ENCODE measurements at places on chromosomes 5 and 9.

GRCh38 chr5:62488531-62488930, 76.0 kb downstream of the IPO11 start:
- DNase-seq: no peak

- DNase-seq: peak; percentile 46
Observed at GRCh38 chr5:90940227-90940995, 381.8 kb downstream of the ADGRV1 start.

GRCh38 chr9:68562461-68562860, 21.8 kb upstream of the TMEM252 start:
- no peak for DNase-seq

DNA sequence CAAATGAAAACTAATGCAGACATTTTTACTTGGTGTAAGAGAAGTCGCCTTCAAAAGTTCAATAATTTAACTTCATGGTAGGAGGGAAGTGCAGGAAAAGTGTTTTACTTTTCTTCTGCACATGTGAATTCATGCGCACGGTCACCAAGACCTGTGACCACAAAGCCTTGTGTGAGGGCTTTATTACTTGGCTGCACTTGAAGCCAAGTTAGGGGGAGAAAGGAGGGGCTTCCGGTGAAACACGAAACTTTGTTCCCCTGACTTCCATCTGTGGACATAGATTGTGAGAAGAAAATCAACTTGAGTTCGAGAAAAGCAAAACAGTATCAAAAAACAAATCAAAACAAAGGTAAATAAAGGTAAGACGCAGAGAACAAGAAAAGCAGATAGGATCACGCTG, 239.9 kb downstream of the ROR2 start:
- DNase-seq: no peak

GRCh38 chr5:34562791-34563190, 93.3 kb upstream of the RAI14 start:
- DNase-seq: no peak

- DNase-seq: no peak
Observed at GRCh38 chr5:133449181-133449580, 163.2 kb downstream of the FSTL4 start.

- DNase-seq: no peak
Observed at GRCh38 chr9:14348373-14349145, 34.6 kb upstream of the NFIB start.

DNA sequence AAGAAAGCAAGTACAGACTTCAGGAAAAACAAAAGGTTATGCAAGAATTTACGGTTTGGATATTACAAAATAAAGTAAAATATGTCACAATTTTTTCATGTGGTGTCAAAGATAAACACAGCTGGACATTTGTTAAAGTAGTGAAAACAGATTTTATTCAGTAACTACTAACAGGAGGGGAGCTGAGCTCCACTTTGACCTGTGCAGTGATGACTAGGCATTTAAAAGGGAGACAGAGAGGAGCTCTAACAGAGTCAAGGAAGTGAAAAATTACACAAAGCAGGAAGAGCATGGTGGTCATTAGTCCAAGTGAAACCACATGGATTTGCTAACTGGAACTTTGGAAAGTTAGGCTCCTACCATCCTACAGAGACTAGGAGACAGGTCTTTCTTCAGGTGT, 263.6 kb upstream of the PCSK5 start:
- peak; percentile 17 for DNase-seq

- DNase-seq: peak; percentile 87
Observed at GRCh38 chr5:76402251-76402885, 717 bp upstream of the IQGAP2 start.

DNA sequence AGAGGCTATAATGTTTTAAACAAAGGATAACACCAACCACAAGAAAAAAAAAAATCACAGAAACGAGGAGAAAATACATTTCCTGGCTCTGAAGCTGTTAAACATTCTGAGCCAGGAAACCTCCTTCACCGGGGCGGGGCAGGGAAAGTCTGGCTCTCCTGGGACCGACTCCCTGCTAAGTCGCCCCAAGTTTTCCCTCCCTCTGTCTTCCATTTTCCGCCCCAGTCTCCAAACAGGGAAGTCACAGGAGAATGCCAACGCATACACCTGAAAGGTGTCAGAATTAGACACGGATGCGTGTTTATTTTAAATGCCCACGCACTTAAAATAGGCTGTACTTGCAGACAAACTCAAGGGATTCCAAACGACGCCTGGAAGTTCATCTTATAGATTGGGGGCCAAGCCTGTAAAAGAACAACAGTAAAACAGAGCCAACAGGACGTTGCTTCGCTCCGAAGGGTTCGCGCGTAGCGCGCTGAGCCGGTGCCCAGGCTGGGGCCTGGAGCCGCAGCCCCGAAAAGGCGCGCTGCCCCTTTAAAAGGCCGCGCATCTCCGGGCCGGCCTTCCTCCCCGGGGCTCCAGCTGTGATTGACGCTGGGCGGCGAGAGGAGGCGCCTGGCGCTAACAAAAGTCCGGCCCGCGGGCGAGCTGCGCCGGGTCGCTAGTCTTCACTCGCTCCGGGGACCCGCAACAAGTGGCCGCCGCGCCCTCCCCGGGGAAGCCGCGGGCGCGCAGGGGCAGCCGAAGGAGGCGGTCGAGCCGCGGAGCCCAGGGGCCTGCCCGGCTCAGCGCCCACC, at the start of gene FBXL7:
TSS of gene FBXL7 (plus strand) at position 653 of the 797 bp plus-strand sequence.
- DNase-seq: no peak

DNA sequence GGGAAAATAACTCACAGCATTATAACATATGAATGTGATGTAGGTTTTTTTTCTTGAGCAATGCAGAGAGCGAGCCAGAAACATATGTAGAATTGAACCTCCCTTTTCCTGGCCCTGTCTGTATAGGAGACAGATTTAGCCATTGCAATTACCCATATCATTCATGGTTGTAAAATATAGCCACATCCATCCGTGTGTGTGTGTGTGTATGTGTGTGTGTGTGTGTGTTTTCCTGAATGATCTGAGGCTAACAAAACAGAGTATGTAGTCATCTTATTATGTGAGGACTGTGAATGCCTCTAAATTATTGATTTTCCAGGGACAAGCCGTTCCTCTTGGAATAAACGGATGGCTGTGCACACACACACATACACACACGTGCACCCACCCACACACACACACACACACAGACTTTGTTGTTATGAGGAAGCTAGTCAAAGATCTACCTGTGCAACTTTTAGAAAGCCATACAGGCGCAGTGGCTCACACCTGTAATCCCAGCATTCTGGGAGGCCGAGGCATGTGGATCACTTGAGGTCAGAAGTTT, 11.7 kb upstream of the DENND1A start:
- DNase-seq: no peak

DNA sequence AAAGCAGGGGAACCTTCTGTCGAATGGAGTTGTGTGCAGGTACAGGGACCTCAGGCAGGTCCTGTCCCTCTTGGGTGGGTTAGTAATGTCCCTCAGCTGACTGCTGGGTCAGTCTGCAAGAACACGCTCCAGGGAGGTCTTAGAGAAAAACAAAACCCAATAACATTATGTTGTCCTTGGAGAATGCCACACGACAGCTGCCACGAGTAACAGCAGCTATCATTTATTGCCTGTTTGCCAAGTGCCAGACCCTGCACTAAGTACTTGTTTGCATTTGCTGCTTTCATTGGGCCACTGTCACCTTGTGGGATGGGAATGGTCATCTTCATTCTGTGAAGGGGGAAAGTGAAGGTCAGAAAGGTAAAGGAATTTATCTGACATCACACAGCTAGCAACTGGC, 310.3 kb downstream of the SLIT3 start:
- DNase-seq: no peak

DNA sequence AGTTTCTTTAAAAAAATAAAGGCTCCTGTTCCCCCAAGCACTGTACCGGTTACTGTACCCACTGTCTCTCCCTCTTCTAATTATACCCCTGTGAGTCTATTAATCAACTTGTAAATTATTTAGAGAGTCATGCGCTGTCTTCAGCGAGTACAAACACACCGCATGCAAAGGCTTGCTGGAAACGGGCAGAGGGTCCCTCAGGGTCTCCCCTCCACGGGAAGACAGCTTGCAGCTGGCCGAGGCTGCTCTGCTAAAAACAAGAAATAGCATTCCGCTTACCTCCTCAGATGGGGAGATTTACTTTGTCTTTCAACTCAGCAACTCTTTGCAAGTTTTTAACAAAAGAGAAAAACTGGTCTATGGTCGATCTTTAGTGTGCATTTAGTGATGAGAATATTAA, 71.8 kb downstream of the AK8 start:
- DNase-seq: no peak

GRCh38 chr5:78129597-78129996, 164.9 kb downstream of the AP3B1 start:
- DNase-seq: no peak

DNA sequence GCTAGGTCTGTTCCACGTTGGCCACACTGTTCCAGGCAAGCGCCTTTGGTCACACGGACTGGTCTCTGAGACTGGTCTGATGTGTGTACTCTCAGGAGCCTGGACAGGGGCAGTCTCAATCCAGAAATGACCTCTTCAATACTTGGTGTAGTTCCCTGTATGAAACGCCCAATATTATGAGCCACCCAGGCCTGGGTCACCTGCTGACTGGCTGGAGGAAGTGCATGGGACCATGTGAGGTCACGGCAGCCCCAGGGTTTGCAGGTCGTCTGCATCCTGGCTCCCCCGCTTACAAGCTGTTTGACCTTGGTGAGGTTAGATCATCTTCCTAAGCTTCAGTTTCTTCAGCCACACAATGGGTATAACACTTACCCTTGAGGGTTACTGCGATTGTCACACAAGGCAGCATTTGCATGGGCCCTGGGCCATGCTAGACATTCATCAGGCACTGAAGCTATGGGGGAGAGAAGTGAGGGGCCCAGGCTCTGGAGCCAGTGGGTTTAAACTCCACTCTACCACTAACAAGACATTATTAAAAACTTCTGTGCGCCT, 5.2 kb upstream of the GRHPR start:
- no peak for DNase-seq

GRCh38 chr9:7324152-7324598, 475.4 kb downstream of the DMAC1 start:
- DNase-seq: no peak

DNA sequence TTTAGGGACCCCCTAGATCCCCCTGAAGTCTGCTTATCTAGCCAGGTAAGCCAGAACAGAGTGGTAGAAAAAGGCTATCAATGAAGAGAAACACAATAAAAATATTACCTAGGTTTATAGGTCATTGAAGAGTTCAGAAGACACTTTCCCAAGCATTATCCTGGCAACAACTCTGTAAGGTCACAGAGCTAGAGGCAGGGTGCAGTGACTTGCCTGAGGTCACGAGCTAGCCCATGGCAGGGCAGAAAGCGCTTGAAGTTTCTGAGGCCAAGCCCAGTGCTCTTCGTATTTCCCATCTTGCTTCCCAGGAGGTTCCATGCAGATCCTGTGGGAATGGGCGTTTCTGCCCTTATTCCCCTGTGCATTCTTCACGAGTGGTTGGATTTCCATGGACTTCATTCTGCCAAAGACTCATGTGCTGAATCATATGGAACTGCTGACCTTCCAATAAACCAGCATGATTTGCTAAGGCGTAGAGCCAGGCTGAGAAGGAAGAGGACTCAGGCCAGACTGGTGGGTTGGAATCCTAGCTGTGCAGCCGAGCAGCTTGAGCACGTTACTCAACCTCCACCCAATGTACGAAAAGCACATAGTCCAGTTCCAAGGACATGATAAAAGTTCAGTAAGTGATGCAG, 22.1 kb downstream of the TRMO start:
- DNase-seq: no peak

DNA sequence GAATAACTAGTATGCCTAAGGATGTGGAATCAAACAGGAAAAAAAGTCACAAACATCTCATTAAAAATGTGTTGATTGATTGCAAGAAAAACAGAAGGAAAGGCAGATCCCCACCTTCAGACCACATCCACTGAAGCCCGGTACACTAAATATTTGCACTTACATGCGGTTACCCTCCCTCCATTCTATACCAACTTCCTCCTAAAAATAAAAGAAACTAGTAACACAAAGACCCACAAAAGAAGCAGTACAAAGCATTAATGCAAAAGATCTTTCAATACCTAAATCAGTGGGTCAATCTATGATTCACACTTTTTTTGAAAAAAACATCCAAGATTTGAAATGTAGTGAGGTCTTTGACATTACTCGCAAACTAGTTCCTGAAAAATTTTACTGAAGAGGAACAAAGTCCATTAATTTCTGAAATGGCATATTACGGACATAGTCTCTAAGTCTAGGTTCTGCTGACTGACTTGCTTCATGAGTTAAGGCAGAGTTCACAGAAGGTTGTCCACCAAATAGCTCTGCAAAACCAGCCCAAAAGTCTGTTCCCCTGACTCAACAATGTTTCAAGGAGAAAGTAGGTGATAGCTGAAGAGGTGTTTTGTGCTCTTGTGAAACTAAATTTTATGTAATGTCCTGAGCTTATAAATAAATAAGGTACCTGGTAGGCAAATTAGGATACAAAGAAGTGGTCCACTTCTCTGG, 100.7 kb downstream of the PAM start:
- no peak for DNase-seq

- DNase-seq: no peak
Observed at GRCh38 chr5:19855931-19856330, 132.1 kb downstream of the CDH18 start.

- peak; percentile 14 for DNase-seq
Observed at GRCh38 chr5:148820461-148821395, 5.7 kb upstream of the ADRB2 start.

DNA sequence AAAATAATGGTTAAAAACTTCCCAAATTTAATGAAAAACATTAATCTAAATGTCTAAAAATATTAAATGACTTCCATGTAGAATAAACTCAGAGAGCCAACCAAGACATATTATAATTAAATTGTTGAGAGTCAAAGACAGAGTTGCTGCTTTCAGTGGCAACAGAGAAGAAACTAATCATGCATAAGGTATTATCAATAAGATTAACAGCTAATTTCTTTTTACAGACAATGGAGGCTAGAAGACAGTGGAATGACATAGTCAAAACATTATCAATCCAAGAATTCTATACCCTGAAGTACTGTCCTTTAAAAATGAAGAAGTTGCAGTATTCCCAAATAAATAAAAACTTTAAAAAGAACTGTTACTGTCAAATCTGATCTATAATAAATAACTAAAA, 268.7 kb downstream of the IRX2 start:
- no peak for DNase-seq

GRCh38 chr5:177393206-177393765, 7.2 kb downstream of the PFN3 start:
- peak; percentile 20 for DNase-seq

- DNase-seq: peak; percentile 39
Observed at GRCh38 chr5:132526974-132527564, 16.3 kb downstream of the IL5 start.

DNA sequence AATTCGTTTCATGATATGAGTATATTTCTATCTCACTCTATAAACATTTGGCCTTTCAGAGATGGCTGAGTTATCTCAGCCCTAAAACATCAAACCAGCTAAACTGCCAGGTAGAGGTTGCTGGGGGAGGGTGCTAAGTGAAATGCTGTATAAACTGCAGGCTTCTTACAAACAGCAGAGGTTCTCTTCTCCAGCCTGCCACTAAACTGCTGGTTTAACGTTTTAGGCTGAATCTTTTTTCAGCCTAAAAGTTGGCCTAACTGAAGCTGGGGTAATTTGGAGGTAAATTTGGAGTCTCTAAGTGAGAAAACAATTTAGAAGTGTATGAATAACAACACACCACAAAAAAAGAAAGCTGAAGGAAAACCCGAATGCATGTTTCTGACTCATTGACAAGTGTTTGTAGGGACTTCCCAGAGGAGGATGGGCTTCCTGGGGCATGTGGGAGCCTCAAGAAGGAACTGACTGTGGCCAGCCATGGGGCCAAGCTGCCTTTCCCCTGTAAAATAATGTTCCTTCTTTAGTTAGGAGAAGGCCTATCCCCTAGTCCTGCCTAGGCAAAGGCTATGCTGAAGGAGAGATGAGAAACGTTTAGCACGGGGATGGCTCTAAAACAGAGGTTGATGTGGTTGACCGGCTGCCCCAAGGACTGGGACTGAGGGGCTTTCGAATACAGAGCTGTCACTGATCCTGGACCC, 44.3 kb downstream of the SLC28A3 start:
- DNase-seq: peak; percentile 11

Data from OCI-M1 (cell line).